ENCODE measurements at places on chromosomes 1 and 21.

- DNase-seq: no peak
Measured at GRCh38 chr1:154863315-154864174, 6.5 kb downstream of the KCNN3 start.

DNA sequence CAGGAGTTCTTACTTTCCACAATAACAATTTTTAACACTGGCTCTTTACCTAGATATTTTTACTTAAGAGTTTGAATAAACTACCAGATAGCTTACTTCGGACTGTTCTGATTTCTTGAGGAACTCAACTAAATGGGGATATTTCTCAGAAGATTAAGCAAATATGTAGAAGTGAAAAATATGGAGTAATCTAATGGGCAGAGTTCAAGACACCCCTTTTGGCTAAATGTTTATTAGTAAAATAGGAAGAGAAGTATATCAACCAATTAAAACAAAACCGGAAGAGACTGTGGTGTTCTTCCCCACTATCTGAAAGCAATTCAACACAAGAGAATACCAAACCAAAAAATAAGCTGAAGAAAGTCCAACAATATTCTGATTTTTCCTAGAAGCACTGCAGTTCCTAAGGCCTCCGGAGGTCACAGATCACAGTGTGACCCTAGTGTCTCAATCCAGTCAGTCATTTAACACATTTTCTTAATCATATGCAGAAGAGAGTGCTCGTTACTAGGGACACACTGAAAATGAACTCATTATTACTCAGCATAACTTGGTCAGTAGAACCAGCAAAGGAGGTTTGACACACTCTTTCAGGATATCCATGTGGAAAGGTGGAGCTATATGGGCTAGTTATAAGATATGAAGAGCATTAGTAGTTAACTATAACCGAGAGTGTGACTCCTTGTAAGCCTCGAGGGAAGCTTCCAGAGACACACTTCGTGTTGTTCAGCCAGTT is 5.2 kb downstream of the SIPA1L2 start:
- no peak for DNase-seq

DNA sequence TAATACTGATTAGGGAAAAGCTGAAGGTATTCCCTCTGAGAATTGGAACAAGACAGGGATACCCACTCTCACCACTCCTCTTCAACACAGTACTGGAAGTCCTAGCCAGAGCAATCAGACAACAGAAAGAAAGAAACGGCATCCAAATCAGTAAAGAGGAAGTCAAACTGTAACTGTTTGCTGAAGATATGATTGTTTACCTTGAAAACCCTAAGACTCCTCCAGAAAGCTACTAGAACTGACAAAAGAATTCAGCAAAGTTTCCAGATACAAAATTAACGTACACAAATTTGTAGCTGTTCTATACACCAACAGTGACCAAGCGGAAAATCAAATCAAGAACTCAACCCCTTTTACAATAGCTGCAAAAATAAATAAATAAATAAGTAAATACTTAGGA is 78.6 kb downstream of the EXTL2 start:
- DNase-seq: no peak

DNA sequence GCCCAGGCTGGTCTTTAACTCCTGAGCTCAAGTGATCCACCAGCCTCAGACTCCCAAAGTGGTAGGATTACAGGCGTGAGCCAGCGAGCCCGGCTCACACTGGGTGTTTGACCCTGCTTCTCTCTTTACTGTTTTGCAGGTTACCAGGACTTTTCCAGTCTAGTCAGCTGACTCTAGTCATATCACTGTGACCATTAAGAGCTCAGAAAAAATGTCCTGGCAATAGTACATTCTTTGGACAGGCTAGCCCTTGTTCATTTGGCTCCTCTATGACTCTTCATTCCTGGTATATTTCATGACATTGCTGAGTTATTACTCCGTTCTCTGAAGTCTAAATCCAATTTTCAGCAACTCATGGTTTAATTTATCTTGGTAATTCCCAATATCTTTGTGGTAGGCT is 8.0 kb upstream of the CA6 start:
- DNase-seq: no peak

GRCh38 chr1:30274976-30275621 is 448.3 kb downstream of the MATN1 start:
- DNase-seq: peak; percentile 23

DNA sequence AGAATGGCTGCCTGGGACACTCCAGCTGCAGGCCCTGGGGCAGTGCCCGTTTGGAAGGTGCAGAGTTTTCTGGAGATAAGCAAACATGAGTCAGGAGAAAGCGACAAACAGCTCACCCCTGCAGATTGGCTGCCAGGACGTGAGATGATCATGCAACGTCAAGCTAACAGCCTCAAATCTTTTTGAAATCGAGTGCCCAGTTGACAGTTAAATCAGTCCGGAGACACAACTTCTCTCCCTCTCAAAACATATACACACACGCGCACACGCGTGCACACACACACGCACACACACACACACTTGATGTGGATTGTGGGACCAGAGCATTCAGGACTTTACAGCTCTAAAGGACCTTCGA is 49.4 kb downstream of the TENT5C start:
- DNase-seq: no peak
